RPMI7951 (cell line): ENCODE measurements at places on chromosomes 7 and 10.

DNA sequence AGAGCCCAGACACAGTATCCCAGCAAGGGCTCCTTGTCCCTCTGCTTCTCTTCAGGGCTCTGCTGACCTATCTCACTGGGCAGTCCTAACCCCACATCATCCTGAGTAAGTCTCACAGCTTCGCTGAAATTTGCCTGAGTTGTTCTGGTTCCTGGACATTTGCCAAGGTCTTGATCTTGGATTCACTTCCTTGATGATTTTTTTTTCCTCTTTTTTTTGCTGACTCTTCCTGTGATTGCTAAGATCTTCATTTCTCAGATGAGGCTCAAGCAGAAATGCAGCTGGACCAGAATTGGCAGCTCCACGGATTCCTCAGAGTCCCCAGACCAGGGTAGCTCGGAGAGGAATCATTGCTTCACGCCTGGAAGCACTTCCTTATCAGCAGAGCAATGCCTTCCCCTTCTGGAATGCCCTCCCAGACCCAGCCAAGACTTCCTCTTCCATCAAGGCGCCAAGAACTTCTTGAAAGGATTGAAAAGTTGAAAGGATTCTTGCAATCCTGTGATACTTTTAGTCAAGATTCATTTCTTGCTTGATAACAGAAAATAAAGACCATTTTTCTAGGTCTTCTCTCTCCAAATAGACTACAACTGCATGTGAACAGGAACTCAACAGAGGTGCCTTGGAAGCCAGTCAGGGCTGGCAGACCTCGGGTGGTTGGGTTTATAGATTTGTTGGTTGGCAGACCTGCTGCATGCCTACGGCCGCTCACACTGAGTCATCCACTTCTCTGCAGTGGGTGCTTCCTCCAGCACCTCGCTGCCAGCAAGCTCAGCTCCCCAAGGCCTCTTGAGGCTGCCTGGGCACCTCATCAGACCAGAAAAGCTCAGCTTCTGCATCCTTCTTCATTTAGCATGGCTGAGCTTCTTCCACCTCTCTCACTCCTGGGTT, 8.8 kb upstream of the AFAP1L2 start:
- peak; percentile 58 for DNase-seq

DNA sequence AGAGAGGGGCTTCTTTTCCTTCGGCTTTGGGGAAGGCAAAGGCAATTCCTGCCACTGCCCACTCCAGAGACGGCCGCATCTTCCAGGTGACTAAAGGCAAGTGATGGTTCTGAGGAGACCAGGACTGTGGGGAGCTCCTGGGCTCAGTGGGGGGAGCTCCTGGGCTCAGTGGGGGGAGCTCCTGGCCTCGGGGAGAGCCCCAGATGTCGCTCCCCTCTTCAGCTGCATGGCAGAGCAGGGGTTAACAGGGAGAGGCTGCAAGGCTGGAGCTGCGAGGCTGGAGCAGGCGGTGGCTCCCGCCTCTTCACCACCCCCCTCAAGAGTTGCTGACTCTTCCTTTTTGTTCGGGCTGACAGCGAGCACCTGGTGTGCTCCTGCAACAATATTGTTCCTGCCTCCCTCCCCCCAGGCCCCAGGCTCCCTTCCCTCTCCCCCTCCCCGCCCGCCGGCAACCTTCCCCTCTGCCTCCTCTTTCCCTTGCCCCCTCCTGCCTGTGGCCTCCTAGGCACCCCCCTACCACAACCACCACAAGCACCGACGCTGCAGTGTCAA, 56.3 kb upstream of the LBX1 start:
- DNase-seq: no peak

DNA sequence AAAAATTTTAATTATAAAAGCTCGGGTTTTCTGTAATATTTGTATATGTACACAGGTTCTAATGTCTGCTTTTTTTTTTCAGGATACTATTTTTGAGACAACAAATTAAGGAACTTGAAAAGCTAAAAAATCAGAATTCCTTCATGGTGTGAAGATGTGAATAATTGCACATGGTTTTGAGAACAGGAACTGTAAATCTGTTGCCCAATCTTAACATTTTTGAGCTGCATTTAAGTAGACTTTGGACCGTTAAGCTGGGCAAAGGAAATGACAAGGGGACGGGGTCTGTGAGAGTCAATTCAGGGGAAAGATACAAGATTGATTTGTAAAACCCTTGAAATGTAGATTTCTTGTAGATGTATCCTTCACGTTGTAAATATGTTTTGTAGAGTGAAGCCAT, 57.9 kb upstream of the BAMBI start:
- DNase-seq: no peak

DNA sequence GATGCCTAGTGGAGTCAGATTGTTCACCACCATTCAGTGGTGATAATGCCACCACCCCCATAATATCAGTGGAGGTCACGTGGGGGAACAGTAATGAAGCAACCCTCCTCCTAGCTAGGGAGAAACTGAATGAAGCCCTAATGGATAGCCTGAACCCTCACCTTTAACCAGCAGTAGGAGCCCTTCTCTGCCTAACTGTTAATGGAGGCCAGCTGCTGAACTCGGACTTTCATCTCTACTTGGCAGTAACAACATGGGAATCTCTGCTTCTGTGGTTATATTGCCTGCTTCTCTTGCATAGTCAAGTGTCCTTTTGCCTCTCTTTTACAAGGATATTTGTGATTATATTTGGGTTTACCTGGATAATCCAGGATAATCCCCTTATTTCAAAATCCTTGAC, 1097.9 kb downstream of the REEP3 start:
- no peak for DNase-seq

DNA sequence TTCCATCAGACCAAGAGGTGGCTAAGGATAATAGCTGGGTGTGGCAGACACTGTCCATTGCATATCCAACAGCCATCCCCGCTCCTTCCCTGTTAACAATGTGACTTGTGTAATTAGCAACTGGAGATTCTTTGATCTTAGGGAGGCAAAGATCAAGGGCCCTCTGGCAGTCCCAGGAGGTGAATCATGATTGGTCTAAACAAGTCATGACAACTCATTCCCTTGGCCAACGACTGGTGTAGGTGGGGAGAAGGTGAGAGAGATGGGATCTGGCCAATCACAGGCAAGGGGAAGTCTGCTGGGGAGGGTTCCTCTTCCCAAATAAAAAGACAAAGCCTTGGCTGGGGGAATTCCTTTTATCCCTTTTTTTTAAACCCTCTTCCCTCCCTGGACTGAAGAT, 46.2 kb upstream of the COMTD1 start:
- no peak for DNase-seq

DNA sequence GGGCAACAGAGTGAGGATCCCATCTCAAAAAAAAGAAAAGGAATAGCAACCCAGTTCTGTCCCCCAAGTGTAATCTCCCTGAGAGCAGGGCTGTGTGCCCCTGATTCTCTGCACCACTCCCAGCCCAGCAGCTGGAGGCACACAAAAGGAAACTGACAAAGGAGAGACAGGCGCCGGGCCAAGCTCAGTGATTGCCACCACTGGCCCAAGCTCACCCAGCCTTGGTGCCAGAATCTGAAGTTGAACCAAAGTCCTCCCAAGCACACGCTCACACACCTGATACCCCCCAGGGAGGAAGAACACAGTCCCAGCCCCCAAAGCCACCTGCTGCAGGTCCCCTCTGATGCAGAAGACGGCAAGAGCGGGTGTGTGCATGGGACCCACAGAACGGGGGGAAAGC, 50.3 kb downstream of the TNRC18 start:
- DNase-seq: no peak

DNA sequence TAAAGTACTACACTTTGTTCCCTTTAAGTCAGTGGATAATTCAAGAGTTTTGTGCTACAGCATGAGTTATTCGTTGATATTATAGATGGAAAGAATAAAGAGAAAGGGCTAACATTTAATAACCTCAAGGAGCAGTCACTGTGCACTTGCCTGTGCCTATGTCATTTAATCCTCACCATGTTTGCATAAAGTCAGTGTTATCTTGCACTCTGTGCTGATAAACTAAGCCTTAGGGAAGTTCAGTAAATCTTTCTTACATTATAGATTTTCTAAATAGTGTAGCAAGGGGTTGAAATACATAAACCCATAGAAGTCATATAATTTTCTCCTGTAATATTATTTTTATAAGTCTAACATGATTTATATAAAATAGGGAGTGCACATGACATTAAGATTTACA, 103.1 kb downstream of the TMEM26 start:
- no peak for DNase-seq

DNA sequence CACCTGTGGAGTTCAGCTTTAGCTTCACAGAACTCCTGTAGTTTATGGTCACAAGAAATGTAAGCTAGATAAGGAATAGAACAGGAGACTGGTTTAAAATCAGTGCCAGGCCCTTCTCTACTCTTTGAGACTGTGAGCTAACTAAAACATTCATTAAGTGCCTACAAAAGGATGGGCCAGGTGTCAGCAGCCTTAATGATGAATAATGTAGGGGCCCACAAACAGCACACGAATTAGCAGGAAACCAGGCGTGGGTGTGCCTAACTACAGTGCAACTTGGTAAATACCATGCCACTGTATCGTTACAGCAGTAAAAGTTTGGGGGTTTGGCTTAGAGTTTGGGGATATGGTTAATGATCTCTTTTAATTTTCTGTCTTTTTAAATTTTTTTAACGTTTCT, 6.1 kb upstream of the ABLIM1 start:
- no peak for DNase-seq
